ENCODE measurements at places on chromosomes 11 and 22. TPM values are rescaled to one million over a fixed set of nuclear protein-coding genes. Genes with fewer than 3 reads are reported as not detected.

The HSCB gene
- 15.4 TPM for total RNA-seq

The UPB1 gene
- total RNA-seq = not detected

The TFIP11 gene
- total RNA-seq = 21.1 TPM

DNA sequence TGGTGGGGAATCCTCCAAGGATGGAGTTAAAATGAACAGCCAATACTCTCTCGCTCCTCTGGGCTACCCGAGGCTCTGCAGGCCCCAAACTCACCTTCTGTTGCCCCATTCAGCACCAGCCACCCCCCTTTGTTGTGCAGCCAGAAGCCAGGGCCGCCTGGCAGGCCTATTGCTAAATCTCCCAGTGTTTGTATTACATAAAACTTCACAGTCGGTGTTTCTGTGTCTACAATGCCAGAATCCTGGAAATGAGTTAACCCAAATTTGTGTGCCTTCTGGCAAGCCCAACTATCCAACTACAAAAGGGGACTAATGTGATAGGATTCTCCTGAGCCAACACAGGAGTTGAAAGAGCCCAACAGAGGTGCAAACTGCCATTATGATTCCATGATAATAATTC is 9.3 kb downstream of the KCNJ5 start:
- no peak for DNase-seq

The CSNK2A3 gene
- 3.6 TPM for total RNA-seq
